ENCODE measurements at places on chromosomes 2 and 18.

DNA sequence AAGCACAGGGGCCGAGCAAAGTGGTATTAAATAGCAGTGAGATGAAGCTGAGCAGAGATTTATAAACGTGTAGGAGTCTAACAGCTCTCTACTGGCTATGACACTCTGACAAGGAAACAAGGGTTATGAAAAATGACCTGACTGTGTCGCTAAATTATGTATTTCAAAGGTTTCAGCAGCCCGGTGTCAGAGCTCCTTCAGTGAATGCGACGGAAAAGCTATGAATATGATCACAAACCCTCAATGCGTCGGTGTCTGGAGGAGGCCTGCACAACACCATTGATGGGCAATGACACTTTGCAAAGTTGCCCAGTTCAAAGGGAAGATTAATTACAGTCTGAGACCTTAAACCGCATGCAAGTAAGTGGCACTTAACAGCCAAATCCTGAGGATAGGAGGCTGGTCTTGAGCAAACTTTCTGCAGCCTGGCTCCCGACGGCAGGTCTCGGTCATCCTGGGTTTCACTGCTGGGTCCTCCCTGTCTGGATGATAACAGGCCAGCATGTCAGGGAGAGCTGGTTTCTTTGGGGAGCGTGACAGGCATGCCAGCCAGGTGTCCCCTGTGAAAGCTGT is 615.1 kb upstream of the SALL3 start:
- DNase-seq: no peak

GRCh38 chr2:209990838-209991237 is 11.6 kb upstream of the RPE start:
- no peak for DNase-seq

DNA sequence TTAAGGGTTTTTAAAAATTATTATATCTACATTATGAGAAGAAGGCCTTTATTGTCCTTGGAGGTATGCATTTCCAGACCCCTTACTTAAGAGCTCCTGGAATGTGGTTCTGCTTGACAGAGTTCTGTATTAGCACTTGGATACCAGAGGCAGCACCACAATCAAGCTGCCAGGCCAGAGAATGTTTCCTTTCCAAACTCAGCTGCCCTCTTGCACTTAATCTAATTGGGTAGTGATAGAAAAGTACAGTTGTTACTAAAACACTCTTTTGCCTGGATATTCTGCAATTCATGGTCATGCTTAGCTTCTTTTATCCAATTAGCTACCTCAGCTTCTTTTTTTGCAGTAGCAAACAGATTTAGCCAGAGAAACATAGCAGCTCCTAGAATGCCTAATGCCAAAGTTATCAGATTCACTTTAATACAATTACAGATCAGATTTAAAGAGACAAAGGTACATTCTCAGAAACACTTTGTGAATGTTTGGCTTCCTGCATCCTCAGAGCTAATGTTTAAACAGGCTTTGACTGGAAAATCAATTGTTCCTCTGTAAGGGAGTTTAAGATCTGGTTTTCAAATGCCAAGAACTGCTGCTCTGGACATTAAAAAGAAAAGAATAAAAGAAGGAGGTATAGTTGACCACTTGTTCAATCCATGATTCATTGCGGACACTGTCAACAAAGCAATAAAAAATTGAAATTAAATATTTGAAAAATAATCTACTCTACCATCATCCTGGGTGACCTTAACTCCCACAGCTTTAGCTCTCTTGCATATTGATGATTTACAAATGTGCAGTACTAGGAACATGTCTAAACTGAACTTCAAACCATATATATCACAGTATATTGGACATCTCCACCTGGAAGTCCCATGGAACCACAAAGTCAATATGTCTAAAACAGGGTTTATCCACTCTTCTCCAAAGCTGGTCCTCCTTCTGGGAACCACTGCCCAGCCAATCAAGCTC is 12.8 kb downstream of the NOSTRIN start:
- no peak for DNase-seq

GRCh38 chr18:55189972-55190371 is 230.7 kb upstream of the CCDC68 start:
- DNase-seq: no peak

DNA sequence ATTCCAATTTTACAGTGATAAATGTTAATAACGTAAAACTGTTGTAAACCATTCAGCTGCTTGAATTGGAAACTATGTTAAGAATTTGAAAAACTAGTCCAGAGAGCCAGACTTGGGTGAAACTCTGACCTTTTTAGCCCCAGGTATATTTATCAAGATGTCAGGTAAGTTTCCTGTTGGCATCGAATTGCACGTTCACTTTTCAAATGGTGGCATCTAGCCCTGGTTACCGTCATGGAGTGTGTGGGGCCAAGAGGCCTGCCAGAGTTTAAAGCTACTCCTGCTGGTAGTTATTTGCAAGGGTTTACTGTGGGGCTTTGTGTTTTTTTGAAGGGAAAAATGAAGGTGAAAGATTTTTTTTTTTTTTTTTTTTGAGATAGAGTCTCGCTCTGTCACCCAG is 109.9 kb downstream of the WDSUB1 start:
- no peak for DNase-seq

- no peak for DNase-seq
Measured at GRCh38 chr2:172079838-172080640, 5.3 kb upstream of the DLX1 start.

GRCh38 chr2:236499691-236500578 is 69.7 kb upstream of the ACKR3 start:
- no peak for DNase-seq

DNA sequence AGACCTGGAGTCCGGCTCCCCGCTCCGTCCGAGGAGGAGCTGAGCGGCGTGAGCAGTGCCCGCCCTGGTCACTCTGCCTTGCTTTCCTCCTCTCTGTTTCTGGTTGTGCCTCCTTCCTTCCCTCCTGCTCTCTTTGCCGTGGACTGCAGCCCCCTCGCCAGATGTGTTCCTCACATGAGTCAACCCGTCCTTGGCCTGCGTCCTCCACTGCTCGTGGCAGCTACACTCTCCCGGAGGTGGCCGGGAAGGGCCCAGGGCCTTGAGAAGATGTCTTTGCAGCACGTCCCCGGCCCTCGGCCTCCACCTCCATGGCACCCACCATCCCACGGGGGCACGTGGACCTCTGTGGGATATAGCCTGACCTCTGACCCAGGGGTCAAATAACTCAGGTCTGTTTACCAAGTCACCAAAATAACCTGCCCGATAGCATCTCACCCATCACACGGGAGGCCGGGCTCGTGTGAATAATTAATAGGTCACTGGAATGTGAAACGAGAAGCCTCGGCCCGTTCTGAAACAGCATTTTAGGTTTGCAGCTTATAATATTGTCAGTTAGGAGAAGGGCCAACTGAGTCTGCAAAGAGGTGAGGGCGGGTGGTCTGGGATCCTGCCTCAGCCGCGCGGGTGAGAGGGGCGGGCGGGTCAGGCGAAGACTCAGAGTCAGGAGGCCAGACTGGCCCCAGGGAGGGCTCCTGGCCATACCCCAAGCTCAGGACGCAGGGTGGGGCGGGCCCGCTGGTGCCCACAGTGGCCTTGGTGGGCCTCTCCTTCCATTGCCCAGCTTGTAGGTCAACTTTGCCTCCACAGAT is 42.6 kb downstream of the NFATC1 start:
- no peak for DNase-seq

DNA sequence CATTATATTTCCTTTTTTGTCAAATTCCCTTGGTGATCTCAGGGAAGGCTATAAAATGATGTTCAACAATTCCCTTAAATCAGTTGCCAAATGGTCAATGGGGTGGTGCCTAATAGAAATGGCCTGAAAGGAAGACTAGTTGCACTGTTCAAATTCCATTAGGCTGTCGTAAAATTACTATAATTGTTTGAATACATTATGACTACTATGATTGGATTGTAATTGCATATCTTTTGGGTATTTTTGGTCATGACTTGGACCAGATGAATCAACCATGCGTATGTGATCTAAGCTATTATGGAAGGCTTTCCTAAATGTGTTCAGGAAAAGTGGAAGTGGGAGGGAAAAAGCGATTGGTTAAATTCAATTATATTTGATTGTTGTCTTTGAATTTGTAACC is 41.3 kb upstream of the KCNE4 start:
- no peak for DNase-seq

DNA sequence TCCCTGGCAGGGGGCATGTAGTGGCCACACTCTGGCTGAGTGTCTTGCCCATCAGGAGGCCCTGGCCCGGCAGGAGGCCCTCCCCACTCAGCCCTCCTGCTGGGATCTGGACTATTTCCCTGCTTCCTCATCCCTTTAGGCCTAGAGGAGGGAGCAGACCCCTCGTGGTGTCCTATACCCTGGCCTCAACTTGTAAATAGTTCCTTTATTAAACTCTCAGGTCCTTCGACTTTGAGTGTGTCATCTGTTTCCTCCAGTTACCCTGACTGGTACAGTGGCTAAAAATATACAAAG is 166.7 kb upstream of the GLI2 start:
- DNase-seq: no peak

DNA sequence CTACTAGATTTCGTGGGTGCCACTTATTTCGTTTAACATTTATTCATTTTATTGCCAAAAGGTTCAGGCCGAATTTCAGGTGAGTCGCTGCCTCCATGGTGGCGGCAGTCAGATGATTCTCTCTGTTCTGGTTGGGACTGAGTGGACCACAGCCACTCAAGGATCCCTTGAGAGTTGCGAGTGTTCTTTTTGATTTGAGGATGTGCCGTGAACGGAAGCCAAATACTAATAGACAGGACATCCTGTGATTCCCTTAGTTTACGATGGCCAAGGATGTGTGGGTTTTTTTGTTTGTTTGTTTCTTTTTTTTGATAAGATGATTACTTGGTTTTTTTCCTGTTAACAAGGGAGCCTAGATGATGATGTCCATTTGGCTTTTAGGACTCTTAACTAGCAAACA is 13.2 kb downstream of the MAPRE2 start:
- DNase-seq: no peak

DNA sequence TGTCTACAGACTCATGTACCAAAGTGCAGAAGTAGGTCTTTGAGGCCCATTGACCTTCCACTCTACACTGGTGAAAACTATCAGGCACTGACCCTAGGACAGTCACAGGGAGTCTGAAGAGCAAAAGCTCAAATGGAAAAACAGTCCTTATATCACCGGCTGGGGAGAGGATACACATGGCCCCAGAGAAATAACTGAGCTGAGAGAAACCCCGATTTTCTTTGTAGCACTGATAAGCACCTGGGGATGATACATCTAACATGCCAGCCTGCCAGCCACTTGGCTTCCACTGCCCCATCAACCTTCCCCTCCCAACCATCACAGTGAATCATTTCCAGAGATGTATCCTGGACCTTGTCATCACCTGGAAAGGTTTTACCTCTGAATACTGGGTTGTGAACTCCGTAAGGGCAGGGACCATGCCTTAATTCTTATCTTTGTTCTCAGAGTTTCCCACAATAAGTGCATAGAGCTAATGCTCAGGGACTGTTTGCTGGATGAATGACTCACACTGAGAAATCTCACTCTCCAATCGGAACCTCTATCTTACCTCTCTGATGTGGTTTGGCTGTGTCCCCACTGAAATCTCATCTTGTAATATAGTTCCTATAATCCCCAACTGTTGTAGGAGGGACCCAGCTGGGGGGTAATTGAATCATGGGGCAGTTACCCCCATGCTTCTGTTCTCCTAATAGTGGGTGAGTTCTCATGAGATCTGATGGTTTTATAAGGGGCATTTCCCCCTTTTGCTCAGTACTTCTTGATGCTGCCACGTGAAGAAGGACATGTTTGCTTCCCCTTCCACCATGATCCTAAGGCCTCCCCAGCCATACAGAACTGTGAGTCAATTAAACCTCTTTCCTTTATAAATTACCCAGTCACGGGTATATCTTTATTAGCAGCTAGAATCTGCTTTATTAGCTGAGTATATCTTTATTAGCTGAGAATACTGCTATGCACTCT is 37.1 kb downstream of the EVA1A start:
- DNase-seq: no peak

- no peak for DNase-seq
Measured at GRCh38 chr18:32438173-32438572, 32.5 kb downstream of the GAREM1 start.

- no peak for DNase-seq
Measured at GRCh38 chr2:6011921-6012320, 319.7 kb downstream of the SOX11 start.

DNA sequence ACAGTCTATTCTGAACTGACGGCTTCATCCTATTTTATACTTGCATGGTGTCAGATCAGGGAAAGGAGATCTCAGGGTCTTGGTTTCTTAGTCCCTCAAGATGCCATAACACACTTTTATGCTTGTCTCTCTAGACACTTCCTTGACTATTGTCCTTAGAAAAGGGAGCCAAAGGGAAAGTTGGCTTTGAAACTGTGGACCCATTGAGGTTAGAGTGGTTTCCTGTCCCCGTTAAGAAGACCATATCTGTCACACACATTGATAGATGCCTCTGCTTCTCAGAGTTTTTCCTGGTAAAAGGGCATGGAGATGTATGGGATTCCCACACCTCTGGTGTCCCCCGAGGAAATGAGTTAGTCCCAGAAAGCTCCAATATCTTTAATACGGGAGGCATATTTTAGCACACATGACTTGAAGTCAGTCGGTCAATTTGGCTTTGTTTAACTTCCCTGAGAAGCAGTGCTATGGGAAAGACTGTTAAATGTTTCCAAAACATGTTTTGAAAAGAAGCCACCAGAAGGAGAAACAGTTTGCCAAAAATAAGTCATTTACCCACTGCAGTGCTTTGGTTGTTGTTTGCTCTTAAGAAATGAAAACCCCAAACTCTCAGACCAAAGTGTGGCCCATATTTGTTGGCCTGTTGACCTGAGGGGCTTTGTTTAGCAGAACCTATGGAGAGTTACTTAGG is 133.4 kb upstream of the CXCR4 start:
- no peak for DNase-seq

Measured in activated T-cell treated with anti-CD3 and anti-CD28 coated beads for 1 hour (primary cell).